Activated T-helper 17 cell treated with anti-CD3 and anti-CD28 coated beads, Interleukin-2, amount 50 U/mL, for 72 hours (primary cell): ENCODE measurements at places on chromosomes 1 and 21. TPM values are rescaled to one million over a fixed set of nuclear protein-coding genes. Genes with fewer than 3 reads are reported as not detected.

DNA sequence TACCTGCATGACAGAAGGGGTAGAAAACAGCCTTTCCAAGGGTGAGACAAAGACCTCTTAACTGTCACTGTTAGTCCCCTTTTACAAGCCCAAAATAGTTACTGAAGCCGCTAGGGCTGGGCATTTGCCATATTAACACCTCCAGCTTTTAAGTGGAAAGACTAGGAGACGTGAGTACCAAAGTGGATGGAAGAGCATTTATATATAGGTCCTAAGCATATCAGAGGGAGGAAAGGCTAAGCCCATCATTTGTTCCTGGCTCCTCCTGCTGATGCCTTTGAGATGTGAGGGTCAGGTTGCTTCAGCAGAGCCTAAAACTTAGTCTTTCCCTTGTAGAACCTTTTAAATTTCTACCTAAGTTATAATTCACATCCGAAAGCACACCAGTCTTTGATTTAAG is 25.7 kb upstream of the APOBEC4 start:
- no peak for ATAC-seq

DNA sequence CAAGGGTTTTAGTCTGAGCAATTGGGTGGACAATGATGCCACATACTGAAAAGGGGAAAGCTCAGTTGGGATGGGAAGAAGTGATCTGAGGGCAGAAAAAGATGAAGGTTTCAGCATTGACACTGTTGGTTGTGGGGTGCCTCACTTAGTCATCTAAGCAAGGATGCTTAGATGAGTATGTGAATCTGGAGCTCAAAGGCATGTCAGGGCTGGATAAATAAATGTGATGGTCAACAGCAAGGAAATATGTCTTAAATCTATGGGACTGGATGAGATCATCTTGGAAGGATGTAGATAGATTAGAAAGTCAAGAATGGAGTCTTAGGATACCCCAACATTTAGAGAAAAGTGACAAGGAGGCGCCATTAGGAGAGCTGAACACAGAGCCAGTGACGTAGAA is 114.6 kb downstream of the ZBTB18 start:
- no peak for ATAC-seq

DNA sequence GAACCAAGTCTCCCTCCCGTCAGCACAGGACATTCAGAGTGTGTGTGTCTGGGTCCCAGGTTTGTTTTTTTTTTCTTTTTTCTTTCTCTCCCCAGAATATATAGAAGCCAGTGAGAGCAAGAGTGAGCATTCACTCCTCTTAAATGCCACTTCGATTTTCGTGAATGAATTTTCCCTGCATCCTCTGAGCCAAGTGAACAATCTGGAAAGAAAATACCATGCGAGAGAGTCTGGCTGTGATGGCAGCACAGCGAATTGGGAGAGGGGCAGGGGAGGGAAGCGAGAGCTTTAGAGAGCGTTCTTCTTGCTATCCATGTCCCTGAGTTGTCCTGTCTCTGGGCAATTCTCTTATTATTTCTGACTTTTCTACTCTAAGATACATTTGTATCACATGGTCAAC is 76.0 kb upstream of the RAB3GAP2 start:
- no peak for ATAC-seq

The CNST gene
- total RNA-seq, result 33.6 TPM

The A3GALT2 gene
- total RNA-seq, result not detected

The RGS16 gene
- 9.7 TPM for total RNA-seq
